ENCODE measurements at places on chromosomes 5 and 9. TPM values are rescaled to one million over a fixed set of nuclear protein-coding genes. Genes with fewer than 3 reads are reported as not detected.

GRCh38 chr5:158565017-158565789 lies 534.5 kb downstream of the EBF1 start:
- no peak for DNase-seq

DNA sequence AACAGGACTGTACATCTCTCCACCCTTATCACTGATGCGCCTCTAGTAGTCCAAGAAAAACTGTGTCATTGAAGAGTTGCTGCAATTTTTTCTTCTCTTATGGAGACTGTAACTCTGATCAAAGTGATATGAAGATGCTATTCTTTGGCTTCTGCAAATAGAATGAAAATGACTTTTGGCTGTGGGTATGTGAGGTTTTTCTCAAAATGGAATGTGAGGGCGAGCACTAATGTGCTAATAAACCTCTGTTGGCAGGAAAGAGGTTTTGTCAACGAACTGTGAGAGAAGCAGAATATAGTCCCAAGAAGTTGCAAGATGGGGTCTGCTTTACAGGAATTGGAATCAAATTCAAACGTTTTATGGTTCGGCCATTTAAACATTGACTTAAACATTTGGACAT lies 252.0 kb upstream of the GAS1 start:
- no peak for DNase-seq

GRCh38 chr5:89930591-89931392 lies 478.8 kb downstream of the CETN3 start:
- DNase-seq, result no peak

DNA sequence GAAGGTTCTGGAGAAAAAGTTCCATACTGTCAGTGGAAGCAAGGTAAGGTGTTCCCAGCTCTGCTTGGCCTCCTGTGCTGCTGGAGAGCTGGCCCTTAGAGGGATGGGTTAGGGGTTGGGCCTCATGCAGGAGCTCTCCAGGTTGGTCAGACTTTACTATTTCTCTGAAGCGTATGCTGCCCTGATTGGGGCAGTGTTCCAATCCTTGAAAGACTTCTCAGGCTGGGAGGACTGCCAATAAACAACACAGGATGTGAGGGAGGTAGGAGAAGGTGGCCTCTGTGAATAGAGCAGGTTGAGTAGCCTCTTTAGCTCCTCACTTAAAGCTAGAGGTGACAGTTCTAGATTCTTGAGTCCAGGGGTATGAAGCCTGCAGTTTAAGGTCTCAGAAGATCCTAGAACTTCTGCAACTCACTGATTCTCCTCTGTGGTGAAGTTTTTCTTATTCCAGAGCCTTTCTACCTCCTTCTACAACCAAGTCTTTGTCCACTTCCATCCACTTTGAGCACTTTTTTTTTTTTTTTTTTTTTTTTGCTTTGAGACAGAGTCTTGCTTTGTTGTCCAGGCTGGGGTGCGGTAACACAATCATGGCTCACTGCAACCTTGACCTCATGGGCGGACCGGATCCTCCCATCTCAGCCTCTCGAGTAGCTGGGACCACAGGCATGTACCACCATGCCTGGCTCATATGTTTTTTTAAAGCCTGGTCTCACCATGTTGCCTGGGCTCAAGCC lies 3.0 kb downstream of the HNRNPAB start:
- no peak for DNase-seq

- DNase-seq, result no peak
Observed at GRCh38 chr5:55231029-55231918, 2.1 kb downstream of the CCNO start.

DNA sequence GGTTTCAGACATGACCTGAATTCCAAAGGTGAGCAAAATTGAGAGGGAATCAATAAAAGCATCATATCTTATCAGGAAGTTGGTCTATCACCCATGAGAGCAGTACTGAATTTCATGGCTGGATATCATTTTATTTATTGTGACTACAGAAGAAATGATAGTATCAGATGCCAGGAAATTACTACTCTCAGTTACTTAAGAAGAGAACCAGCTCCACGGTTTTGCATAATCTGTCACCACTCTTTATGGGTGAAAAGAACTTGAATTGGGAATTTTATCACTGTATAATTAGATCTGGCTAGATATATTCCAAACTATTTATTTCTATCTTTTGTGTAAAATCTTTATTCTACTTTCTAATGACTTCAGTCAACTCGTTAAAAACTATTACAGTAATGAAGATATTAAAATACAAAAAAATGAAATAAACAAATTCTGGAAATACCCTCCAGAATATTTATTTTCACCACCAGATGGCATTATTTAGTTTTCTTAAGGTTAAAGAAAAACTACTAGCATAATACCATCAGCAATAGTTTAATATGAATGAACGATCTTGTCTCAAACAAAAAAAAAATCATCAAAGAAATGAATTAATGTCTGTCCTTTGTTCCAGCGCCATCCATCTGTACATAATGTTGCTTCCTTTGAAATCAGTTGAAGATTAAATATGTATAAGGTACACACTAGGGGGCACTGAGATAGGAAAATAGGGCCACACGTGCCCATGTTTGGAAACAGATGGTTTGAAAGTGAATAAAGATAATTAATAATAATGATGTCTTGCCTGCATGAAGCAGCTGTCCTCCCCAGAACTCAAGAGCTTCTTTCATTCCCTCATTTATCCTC lies 84.7 kb upstream of the SLCO6A1 start:
- DNase-seq, result no peak

GRCh38 chr9:101462558-101462957 lies 27.0 kb upstream of the ALDOB start:
- DNase-seq, result no peak

GRCh38 chr9:126677188-126678084 lies 63.7 kb downstream of the LMX1B start:
- DNase-seq, result no peak

DNA sequence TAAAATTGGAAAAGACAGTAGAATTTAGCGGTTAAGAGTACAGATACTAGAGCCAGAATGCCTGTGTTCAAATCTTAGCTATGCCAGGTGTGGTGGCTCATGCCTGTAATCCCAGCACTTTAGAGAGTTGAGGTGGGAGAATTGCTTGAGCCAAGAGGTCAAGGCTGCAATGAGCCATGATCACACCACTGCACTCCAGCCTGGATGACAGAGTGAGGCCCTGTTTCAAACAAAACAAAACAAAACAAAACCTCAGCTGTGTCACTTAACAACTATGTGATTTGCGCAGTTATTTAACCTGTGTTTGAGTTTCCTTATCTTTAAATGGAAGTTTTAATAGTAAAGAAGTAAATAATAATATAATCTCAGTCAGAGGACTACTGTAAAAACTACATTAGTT lies 68.3 kb downstream of the TBCA start:
- no peak for DNase-seq

GRCh38 chr9:111807197-111807596 lies 12.5 kb upstream of the SHOC1 start:
- no peak for DNase-seq

DNA sequence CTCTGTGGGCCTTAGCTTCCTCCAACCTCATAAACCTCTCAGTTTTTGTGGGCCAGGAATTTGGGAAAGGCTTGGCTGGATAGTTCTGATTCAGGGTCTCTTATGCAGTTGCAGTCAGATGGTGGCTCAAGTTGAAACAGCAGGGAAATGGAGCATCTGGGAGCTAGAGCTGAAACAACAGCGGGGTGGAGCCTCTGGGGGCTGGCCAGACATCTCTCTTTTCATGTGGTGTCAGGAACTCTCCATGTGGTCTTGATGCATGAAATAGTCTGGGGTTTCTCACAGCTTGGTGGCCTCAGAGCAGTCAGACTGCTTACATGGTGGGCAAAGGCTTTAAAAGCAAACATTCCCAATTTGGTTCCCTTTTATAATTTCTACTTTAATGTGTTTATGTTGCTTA lies 13.5 kb downstream of the ZNF346 start:
- no peak for DNase-seq

- no peak for DNase-seq
Observed at GRCh38 chr9:124436320-124436719, 13.9 kb upstream of the ADGRD2 start.

DNA sequence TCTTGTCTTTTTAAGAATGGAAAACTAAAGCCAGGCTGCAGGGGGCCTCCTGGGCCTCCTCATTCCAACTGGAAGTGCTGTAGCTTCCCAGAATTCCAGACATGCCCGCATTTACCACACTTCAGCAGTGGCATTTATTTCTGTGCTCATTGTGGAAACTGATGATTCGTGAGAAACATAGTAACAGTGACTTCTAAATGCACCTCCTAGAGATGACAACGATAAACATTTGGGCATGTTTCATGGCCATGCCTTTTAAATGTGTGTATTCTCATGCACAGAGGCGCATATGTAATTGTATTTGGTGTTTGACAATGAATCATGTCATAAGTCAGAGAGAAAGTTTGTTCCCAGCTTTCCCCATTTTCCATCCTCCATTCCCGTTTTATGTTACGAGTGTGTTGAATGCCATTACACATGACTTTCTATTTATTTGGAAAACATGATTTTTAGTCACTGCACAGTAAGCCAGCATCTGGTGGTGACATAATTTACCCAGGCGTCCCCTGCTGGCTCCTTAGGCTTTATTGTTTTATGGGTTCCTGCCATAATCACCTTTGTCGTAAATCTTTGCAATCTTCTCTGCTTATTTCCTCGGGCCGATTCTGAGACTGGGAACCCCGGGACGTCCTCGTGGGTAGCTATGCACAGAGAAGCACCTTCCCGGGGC lies 68.8 kb upstream of the FCN2 start:
- DNase-seq, result no peak

DNA sequence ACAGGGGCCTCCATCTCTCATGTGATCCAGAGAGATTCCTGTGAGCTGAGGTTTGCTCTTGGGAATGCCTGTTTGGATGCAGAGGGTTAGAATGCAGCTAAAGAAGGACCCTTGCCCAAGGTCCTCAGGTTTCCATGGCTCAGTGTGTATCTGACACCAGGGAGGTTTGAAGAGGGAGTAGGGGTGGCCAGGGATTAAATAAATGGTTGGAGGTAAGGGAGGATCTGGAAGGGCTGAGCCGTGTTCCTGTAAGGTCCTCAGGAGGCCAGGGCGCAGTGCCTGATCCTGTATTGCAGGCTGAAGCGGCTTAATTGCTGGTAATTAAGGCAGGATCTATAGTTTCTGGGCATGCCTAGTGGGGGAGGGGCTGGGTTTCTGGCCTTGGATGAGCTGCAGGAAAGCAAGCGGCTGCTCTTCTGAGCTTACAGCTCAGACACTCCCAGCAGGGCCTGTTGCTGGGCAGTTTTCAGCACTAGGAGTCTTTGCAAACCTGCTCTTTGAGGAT lies 41.5 kb upstream of the MAP1B start:
- DNase-seq, result no peak

DNA sequence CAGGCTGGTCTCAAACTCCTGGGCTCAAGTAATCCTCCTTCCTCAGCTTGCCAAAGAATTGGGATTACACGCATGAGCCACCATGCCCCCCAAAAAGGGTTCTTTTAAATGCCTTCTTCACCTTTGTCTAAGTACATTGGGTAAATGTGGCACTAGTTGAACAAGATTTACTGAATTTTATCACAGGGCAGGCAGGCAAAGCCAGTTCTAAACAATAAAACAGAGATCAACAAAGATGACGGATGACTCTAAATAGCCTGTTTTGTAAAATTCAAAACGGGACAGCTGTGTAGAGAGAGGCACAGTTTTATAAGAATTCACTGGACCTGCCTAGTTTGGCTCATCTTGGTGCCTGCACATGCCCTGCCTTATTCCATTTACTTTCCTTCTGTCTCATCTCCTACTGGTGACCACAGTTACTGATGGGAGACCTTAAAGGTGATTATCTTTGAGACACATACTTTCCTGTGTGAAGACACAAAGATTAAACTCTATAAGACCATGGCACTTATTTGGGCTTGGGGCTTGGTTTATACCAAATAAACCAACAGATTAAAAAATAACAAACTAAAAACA lies 149.6 kb upstream of the DMRT1 start:
- no peak for DNase-seq

GRCh38 chr9:124454791-124455443 lies 4.7 kb downstream of the ADGRD2 start:
- no peak for DNase-seq

GRCh38 chr5:138625134-138625533 lies 49.9 kb upstream of the HSPA9 start:
- no peak for DNase-seq

DNA sequence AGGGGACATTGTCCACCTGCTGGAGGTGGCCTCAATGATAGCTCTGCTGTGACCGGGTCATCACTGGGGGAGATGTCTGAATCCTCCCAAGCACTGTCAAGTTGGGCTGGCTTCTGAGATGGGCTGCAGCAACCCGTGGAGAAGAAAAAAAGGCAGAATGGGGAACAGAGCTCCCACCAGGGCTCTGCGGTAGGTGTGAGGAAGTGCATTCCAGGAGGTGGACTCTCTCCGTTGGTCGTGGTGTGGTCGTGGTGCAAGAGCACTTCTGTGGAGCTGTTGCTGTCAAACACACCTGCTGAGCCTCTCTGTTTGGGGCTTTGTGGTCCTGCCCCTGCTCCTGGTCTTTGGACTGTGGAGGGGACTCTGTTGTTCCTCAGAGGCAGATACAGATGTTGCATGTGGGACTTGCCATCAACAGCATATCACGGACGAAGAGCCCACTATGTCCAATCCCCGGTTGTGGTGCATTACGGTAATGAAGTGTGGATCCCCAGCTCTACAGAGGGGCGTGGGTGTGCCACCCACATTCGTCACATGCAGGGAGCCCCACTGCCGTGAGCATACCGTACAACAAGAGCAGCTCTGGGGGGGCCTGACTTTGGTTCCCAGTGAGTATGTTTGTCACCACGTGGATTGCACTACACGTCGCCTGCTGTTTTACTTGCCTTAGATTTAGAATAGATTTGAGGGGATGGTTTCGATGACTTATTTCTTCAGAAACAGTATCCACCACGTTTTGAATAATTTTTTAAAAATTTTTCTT lies 36.0 kb upstream of the PITX1 start:
- DNase-seq, result no peak

GRCh38 chr5:142438573-142438972 lies 113.8 kb upstream of the SPRY4 start:
- DNase-seq, result no peak

- DNase-seq, result no peak
Observed at GRCh38 chr5:181138258-181138657, 7.3 kb upstream of the OR2V1 start.

SPINK13 gene
- total RNA-seq, result not detected

RAB3C gene
- total RNA-seq, result 2.5 TPM

PTGS1 gene
- total RNA-seq, result 12.0 TPM

PAPPA gene
- total RNA-seq, result 4.4 TPM

CAMK2A gene
- 0.49 TPM for total RNA-seq

C5orf52 gene
- not detected for total RNA-seq

BAAT gene
- total RNA-seq, result not detected

MYORG gene
- total RNA-seq, result 4.4 TPM

Data from vagina (tissue), 2 donors.